Nucleus accumbens (tissue), 56 donors: ENCODE measurements at places on chromosomes 13 and 19.

GRCh38 chr13:114015969-114016295 is 42.1 kb upstream of the C13orf46 start:
- DNase-seq, result no peak

DNA sequence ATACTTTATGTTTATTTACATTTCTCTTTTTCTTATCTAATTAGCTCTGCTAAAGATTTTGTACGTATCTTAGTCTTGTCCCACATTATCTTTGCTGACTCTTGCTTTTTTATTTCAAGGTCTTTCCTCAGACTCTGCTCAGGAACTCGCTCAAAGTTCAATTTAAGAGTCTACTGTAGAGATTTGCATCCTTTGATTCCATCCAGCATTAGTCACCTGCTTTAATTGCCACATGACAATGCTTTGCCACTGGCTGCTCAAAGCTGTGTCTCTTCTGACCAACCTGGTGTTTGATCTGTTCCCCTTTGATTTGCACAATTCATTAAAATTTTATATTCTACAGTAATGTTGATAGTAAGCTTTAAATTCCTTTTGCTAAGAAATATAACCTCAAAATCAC is 157.9 kb upstream of the FREM2 start:
- DNase-seq, result no peak

DNA sequence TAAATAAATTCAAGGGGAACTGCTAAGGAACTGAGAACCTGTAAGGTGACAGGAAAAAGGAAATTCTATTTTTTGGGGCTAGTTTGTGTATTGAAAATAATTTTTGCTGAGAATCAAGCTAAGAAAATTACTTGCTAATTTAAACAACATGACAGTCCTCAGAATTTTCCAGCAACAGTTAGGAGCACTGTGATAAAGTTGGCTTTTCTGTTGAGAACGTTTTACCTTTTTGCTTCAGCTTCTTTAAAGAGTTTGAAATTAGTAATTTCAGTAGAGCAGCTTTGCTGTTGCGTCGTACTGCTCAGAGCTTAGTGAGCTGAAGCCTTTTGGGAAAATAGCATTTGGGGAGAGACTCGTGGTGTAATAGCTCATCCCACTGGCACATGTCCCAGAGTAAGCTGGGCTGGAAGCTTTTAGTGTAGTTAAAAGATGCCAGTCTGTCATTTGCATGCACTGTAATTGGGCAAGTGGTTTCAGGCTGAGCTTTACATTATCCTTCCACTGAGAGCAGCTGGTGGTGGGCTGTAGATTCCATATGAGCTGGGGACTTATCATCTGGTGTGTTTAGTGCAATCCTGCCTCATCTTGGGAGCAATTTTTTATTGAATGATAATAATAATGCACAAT is 69.8 kb downstream of the LRCH1 start:
- no peak for DNase-seq

DNA sequence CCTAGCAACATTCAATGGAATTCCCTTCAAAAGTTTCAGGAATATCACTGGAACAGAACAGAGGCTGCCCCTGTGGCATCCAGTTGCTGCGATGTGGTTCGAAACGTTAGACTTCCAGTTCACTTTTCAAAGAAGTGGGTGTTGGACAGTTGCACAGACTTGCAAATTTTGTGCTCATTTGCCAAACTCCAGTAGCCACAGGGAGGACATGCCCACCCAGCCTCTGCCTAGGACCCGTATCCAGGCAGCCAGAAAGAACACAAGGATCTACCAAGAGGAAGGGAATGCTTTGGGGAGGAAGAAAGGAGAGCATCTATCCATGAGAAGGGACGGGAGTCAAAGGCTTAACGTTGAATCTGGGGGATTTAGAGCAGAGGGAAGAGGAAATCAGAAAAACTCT is at the start of gene METTL21C:
Gene METTL21C (minus strand): TSS at position 108 of the 400 bp plus-strand sequence. CDS start 546 bp downstream, outside the sequence.
- no peak for DNase-seq

DNA sequence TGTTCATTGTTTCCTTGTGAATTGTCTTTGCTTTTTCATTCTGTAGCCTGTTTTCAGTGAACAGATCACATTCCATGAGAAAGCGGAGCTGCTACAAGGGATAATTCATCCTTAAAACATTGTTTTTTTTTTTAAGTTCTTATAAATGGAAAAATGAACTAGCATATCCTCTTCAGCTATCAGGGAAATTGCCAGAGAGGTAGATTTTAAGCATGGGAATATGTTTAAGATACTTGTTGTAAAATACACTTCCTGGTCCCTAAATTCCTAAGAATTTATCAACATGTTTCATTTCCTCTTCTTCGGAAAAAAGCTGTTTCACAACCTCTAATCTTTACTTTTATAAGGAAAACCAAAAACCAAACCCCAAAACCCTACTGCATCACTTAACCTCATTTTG is 238.0 kb downstream of the POSTN start:
- DNase-seq, result no peak

DNA sequence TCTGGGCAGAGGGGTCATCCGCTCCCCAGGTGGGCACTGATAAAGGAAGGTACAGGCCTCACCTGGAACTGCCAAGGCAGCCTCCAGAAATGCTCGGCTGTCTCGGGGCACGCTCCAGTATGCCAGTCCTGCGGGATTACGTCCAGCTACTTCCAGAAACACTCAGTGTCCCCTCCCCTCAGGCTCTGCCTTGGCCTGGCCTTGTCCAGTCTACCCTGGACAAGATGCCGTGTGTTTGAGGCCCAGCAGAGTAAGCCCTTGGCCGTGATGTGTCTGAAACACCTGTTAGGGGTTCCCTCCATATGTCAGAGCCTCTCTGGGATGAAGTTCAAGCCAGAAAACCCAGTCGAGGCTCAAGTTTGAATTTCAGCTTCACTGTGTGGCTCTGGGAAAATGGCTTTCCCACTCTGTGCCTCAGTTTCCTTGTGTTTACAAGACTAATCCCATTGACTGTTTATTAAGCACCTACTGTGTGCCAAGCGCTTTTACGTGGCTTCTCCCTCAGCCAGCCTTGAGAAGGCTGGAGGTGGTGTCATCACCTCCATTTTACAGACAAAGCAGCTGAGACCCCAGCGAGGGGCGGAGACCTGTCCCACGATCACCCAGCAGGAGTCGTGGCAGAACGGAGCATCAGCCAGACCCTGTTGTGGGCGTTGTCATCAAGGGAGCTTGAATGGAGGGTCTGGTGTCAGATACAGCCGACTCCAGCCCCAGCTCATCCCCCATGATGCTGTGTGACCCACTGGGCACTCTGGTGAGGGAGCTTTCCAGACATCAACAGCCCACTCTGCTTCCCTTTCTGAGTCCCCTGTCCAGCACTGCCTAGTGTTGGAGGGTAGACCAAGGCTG is 2.0 kb upstream of the PIK3R2 start:
- no peak for DNase-seq

GRCh38 chr13:45623516-45624090 is 8.1 kb upstream of the ERICH6B start:
- no peak for DNase-seq
